Activated CD4-positive, alpha-beta T cell treated with anti-CD3 and anti-CD28 coated beads for 1 hour (primary cell): ENCODE measurements at places on chromosomes 5 and 9.

GRCh38 chr9:3920604-3921582, 379.0 kb downstream of the GLIS3 start:
- DNase-seq = no peak

GRCh38 chr9:86941197-86941596, 6.1 kb downstream of the GAS1 start:
- DNase-seq = no peak

DNA sequence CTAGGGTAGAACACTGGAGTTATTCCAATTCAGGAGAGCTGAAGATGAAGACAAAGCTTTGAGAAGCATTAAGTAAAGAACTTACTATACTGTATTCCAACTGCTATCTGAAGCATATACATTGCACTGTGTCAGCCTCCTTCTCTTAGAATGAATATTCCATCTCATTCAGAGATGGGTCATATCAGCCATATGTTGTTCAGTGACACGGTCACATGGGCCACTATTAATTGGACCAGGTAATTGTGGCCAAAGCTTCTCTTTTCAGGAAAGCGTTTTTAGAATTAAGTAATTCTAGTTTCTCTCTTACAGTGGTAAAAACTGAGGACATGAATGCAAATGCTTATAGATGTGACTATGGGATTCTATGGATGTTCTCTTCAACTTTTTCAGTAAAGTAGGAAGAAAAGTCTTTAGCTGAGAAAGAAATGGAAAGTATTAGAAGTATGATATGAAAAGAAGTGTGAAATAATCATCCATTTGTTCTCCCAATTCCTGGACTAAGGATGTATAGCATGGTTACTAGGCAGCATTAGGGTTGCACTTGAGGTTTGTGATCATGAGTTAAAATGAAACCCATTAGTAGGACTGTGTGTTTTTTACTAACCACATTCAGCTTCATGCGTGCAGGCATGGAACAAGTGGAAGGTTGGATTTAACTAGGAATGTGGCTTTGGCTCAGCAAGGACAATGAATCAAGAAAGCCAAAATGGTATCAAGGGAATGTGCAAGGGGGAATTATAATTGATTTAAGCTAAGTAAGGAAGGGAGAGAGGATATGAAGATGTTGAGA, 40.9 kb downstream of the CETN3 start:
- DNase-seq = no peak

GRCh38 chr9:128845186-128845931, 15.8 kb upstream of the SPOUT1 start:
- DNase-seq = no peak

GRCh38 chr5:10157085-10157669, 92.5 kb downstream of the ATPSCKMT start:
- no peak for DNase-seq

GRCh38 chr9:8364026-8364752, 564.6 kb upstream of the DMAC1 start:
- no peak for DNase-seq

- DNase-seq = no peak
Observed at GRCh38 chr9:2132484-2133082, 117.4 kb downstream of the SMARCA2 start.

DNA sequence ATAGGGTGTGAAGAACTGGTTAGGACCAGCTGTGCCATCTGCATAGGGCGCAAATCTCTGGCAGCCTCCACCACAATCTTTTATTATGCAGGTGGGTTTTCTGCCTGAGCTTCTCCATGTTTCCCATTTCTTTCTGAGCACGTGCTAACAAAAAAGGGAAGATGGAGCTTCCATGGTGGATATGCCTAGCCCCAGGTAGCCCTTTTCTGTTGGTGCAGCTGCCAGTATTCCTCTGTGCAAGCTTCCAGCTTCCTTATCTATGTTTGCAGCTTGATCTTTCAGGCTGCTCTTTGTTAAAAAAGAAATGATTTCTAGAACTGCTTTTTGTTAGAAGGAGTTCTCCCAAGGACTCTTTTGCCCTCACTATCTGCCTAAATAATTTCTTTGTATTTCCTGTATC, 95.0 kb upstream of the EPB41L4A start:
- no peak for DNase-seq

- no peak for DNase-seq
Observed at GRCh38 chr9:73133022-73133651, 18.5 kb upstream of the ANXA1 start.

DNA sequence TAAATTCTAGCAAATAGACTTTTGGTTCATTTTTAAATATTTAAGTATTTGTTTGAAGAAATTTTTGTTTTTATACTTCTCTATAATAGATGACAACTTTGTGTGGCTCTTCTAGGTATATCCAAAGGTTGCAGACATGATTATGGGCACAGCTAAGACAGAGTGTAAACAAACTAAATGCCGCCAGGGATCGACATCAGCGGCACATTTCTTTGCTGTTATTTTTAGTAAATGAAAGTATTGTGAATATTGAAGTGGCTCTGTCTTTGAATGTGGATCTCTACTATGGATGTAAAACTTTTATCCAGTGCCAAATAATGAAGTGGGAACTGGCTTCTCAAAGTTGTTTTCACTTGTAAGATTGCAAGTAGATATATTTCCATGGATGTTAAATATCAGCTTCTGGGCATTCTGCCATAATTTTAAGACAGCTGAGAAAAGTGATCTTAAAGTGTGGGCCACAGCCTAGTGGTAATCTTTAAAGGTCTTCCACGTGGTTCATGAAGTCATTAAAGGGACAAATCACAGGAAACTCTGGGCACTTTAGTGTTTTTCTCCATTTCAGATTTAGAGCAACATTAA, 589.9 kb downstream of the ZNF608 start:
- DNase-seq = no peak
